CD14-positive monocyte (primary cell): ENCODE measurements at places on chromosomes 3 and 15.

DNA sequence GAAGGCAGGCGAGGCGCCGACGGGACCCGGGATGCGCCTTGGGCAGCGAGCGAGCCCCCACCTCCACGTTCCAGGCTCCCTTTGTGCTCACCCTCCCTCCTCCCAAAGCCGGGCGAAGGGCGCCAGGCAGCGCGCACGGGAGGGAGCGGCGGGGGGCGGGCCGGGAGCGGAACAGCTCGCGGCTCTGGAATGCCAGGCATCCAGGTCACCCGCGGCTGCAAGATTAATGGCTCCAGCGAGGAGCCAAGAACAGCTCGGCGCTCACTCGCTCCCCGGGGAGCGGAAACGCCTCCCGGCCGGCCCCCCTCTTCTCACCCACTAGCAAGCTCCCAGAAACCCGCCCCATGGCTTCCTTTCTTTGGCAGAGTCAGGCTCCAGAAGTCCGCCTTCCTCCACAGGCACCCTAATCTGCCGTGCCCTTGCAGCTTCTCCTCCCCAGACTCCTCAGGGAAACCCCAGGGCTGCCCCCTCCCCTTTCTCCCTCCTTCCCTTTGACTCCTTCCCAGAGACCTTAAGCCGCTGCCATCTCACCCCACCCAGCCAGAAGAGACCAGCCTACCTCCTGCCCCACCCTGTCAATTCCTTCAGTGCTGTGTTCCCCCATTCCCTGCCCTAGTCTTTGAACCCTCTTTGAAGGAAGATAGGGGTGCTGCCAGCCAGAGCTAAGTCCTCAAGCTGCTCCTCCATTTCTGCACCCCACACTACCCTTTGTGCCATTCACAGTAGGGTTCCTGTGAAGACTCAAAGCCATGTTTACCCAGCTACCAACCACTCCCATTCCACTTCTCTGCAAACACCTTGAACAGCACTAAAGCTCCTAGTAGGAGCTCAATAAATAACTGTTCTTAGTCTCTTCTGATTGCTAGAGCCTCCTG lies 9.9 kb downstream of the AMOTL2 start:
- DNase-seq: no peak

GRCh38 chr3:99248913-99249312 lies 347.4 kb upstream of the DCBLD2 start:
- DNase-seq: no peak

GRCh38 chr15:22806664-22807063 lies 20.2 kb downstream of the NIPA1 start:
- DNase-seq: no peak

DNA sequence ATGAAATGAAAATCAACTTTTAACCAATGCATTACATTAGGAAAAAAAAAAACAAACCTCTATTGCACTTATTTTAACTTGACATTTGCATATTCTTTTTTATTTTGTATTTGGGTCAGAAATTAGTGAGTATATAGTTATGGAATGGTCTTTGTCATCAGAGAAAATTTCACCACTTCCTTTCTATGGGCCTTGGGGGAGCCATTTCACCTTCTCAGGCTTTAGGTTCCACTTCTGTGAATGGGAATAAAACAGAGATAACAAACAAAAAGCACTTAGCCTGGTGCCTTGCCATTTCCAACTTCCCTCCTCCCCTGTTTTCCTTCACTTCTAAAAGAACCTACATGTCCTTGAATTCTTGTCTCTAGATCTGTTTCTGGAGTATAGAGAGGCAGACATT lies 168.0 kb upstream of the STT3B start:
- DNase-seq: no peak

- no peak for DNase-seq
Measured at GRCh38 chr3:125194849-125195601, 17.5 kb downstream of the SLC12A8 start.

- DNase-seq: no peak
Measured at GRCh38 chr3:64388886-64389285, 163.6 kb upstream of the PRICKLE2 start.

DNA sequence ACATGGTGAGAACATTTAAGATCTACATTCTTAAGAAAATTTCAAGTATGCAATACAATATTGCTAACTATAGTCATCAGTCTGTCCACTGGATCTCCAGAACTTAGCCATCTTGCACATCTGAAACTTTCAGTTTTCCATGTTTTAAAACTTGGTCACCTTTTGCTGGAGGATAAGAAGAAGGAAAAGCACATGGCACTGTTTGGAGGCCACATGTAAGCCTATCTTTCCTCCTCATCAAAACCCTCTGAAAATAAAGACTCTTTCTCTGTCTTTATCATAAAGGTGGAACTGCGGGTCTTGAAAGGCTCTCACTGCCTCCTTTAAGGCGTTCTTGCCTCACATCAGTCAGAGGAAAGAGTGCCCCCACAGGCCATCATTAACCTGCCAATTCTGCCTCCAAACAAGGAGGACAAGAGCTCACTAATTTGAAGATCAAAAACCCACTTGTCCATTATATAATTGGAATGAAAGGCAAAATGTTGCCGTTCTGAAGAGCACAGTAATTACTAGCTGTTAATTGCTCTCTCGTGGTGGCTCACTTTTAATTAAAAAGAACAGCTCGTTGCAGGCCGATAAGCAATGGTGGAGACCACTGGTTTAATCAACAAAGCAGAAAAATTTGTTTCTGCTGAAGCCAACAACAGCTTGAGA lies 157.8 kb downstream of the MECOM start:
- no peak for DNase-seq

DNA sequence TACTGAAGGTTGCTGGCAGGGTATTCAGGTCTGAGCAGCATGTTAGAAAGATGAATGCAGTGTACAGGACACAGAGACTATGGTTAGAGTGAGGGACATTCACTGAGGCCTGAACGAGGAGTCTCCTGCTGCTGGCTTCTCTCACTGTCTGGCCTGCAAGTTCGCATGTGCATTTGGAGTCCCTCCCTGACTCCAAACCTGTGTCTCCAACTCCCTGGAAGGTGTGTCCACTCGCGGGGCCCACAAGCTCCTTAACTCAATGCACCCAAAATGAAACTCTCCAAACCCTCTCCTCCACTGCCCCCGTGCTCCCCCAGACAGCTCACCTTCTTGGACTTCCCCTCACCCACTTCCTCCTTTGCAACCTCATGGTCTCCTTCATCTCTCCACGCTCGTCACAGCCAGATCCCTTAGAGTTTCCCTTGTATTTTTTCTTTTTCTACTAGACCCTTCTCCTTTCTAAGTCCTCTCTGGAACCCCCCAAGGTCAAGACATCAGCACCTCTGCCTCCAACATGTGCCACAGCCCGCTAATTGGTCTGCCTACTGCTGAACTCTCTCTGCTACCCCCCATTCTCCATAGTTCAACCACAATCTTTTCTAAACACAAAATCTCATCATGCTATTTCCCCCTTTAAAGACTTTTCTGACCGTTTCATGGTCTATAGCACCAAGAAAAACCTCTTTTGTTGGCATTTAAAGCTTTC lies 58.3 kb downstream of the HES1 start:
- DNase-seq: peak; percentile 55

GRCh38 chr15:26877831-26878230 lies 11.0 kb downstream of the GABRA5 start:
- no peak for DNase-seq

GRCh38 chr3:168497741-168498140 lies 402.0 kb upstream of the GOLIM4 start:
- DNase-seq: no peak

DNA sequence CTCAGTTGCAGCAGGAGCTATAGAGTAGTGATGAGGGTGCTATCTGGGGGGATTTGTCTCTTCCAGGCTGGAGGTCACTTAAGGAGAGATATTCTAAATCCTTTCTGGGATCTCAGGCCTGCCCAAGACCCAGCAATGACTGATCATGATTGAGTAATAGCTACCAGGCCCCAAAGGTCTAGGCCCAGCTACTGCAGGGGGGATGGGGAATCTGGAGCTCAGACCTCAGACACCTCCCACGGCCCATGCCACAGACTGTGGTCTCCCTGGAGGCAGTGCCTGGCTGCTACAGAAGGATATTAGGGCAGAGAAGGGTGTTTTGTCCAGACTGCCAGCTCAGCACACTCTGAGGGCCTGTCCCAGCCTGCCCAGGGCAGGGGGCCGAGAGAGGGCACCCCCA lies 6.9 kb downstream of the SLC38A3 start:
- DNase-seq: no peak

- no peak for DNase-seq
Measured at GRCh38 chr15:56394909-56395308, 29.7 kb downstream of the TEX9 start.
